ENCODE measurements at places on chromosomes 7 and 10.
A peak's percentile ranks its signal among the peaks of the same experiment; 100 is the strongest.

- DNase-seq, result peak; percentile 80
Measured at GRCh38 chr10:71964098-71964742, at the start of gene CHST3. TSS of gene CHST3 (plus strand) at chr10:71964395. CDS start at chr10:72005843, 41,448 bp downstream.

GRCh38 chr7:105589356-105590077 lies 8.2 kb upstream of the EFCAB10 start:
- DNase-seq, result peak; percentile 64

- DNase-seq, result no peak
Measured at GRCh38 chr7:136555933-136556332, 312.5 kb upstream of the CHRM2 start.

DNA sequence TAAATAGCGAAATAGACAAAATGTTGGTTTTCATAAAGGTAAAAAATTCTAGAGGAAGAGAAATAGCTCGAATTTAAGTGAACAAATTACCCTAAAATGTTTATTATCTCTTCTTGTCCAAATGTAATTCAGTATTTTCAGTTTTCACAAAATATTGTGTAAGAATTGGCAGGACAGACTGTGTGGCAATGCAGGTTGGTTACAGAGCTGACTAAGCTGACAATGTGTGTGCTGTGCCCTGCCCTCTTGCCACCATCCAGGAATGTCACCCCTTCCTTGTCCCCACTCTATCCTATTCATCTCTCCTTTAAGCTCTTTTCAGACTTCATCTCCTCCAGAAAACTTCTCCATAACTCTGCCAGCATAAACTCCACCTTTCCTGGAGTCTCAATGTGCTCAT lies 46.1 kb downstream of the COL28A1 start:
- DNase-seq, result no peak

GRCh38 chr10:78819361-78820006 lies 249.3 kb upstream of the ZMIZ1 start:
- DNase-seq, result no peak

DNA sequence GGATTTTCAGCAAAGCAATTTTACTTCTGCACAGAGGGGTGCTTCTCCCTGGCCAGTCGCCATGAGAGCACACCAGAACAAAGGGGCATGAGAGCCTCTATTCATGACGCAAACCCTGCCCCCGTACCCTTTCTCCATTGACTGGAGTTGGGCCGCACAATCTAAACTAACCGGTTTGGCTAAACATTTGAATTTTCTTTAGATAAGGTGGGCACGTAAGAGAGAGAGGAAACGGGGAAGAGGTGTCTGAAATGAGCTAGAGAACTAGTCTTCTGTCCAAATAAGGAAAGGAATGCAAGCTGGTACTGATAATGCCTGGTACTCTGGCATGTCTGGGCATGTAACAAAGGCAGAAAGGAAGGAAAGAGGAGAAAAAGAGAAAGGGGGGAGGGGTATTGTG lies 13.2 kb upstream of the SCIN start:
- DNase-seq, result no peak

- peak; percentile 28 for DNase-seq
Measured at GRCh38 chr10:106571192-106571946, 593.1 kb downstream of the SORCS1 start.

GRCh38 chr7:37410305-37411229 lies 38.1 kb downstream of the ELMO1 start:
- no peak for DNase-seq

DNA sequence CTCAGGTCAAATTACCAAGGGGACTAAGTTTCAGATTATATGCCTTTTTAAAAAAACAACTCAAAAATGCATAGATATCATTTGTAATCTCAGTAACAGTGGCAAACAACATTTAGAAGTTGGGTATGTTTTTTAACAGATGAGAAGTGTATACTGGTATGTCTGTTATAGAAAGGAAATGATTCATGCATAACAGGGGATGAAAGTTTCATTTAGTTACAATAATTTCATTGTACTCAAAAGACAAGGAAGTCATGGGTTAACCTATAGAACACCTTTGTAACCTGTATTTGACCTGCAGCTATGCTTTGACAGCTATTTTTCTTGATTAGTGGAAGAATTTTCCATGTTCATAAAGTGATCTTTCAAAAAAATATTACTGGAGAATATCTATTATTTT lies 35.4 kb upstream of the FAM133B start:
- DNase-seq, result no peak

DNA sequence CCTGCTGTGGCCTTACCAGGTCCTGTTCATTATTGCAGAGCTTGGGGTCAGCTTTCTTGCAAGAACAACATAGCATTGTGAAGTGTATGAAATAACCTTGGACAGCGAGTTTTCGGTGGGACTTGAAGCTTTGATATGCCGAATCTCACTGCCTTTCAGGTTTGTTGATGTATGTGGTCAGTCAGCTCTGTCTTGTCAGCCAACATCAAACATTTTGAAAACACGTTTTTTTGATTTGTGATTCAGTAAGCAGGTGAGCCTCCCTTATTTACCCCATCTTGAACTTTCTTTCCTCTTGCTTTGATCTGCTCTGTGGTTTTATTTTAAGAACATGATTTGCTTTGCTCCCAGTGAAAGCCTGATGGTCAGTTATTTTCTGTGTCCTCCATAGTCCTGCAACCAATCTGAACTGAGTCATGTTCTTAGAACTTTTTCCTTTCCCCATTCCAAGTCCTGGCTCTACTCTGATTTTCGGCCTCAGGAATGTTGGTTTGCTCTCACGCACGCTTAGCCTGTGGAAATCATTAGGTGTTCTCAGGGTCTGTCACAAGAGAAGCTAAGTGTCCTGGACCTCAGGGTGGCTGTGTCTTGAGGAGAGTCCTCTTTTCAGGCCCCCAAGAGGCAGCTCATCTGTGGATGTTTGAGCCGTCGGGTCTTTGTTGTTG lies 8.7 kb downstream of the WBP1L start:
- peak; percentile 68 for DNase-seq

- no peak for DNase-seq
Measured at GRCh38 chr7:114472896-114473512, 58.4 kb downstream of the FOXP2 start.

GRCh38 chr10:99548041-99548530 lies 15.3 kb downstream of the NKX2-3 start:
- DNase-seq, result no peak

DNA sequence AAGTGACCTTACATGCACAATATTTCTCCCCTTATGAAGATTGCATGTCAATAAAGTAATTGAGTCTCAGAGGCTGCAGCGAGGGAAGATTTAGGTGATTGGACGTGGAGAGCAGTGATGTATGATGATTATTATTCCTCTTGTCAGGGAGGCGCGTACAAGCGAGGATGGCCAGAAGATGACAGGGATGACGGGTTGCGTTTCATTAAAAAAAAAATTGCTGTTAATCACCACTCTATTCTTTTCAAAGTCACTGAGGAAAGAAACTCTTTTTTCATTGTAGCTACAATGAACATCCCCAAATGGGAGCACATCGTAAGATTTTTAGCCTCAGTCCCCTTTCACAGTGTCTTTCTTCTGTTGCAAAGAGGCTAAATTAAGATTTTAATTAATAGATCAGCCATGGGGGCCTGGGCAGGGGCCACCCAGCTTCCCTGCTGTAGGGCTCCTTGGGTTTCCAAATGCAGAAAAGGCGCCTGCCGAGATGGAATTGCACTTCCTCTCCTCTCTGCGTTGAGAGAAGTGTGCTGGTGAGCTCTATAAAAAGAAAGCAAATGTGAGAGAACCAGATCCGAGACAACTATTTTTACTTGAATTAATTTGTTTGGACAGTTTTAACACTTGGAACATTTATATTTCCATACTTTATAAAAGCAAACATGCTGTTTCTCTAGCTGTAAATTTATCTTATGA lies 998.1 kb downstream of the LRMDA start:
- DNase-seq, result no peak

- peak; percentile 12 for DNase-seq
Measured at GRCh38 chr10:132499367-132499685, 38.3 kb upstream of the INPP5A start.

DNA sequence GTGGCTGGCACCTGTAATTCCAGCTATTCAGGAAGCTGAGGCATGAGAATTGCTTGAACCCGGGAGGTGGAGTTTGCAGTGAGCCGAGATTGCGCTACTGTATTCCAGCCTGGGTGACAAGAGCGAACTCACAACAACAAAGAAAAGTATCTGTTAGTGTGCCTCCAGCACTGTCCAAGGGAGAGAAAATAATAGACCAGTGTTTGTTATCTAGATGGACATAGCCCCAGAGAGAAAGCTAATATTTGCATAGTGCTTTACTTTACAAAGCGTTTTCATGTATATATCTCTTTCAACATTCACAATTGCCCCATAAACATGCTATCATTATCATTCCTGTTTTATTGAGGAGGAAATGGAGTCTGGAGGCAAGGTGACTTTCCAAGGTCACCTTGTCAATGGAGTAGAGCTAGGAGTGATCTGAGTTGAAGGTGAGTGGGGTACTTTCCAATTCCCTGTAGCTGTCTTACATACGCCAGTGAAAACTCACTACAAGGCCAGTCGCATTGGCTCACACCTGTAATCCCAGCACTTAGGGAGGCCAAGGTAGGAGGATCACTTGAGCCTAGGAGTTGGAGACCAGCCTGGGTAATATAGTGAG lies 49.7 kb upstream of the KIF5B start:
- DNase-seq, result no peak

DNA sequence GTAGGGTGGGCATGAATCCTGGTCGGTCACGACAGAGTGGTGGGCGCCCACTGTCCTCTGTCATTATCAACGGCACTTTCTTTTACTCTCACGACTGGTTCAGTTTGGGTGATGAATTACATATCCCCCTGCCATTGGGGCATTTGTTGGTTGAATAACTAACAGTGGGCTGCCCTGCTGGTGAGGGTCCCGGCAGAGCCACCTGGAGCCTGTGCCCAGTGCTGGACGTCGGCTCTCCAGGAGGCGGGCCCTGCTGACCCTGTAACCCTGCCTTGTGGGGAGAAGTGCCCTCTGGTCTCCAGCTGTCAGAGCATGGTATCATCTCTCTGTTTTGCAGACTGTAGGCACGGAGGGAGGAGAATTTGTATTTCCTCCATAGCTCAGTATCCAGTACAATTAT lies 199.1 kb downstream of the GLRX3 start:
- no peak for DNase-seq

DNA sequence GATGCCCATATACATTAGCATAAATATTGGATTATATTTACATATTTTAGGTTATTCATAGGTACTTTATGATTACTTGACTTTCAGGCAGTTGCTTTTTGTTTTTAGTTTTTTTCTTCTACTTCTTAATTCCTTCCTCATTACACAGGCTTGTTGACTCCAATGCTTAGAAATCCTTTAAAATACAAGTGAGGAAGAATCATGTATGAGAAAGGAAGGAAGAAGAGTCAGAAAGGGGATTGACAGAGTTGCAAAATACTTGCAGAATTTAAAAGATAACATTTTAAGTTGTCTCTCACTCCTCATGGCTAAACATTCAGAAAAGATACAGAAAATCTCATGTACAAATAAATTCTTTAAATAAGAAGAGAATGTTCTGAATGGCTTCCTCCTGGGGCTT lies 61.9 kb downstream of the ATXN7L1 start:
- no peak for DNase-seq

DNA sequence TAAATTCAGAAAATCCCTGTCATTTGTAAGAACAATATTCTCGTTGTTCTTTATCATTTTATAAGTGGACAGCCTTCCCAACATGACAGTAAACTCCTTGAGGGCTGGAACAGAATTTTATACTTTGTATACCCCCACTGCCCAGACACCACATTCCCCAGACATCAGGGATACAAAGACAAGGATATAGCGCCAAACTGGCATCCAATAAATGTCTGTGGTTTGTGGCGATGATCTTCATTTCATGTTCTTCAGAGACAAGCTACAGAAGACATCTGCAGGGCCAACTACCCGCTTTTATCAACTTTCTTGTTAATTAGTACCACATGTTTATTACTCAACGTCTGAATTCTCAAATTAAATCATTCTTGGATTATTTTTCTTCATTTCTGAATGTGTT lies 155.9 kb downstream of the ATE1 start:
- no peak for DNase-seq

DNA sequence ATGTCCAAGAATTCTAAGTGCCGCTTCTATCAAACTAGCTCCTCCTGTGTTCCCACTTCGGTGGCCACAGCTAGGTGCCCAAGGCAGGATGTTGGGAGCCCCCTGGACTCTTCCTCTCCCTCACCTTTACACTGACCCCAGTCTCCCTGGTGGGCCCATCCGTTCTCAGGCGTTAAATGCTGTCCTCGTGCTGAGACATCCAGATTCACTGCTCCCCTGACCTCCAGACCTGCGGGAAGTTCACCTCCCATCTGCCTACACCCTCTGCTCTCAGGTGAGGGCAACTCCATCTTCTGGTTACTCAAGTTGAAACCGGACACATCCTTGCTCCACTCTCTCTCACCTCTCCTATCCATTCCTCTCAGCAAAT lies 114.3 kb downstream of the ARHGAP22 start:
- no peak for DNase-seq

DNA sequence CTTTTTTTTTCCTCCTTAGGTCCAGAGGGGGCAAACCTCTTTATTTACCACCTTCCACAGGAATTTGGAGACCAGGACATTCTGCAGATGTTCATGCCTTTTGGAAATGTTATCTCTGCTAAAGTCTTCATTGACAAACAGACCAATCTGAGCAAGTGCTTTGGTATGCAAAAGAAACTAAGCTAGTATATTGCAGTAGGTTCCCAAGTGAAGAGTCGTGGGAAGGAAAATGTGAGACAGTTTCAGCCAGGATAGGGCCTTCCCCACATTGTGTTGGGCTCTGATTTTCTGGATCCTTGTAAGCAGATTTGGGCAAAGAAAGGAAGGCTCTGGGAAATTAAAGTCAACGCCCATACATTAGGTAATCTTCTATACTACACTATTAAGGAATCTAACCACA lies 285.6 kb downstream of the USP6NL start:
- DNase-seq, result no peak

DNA sequence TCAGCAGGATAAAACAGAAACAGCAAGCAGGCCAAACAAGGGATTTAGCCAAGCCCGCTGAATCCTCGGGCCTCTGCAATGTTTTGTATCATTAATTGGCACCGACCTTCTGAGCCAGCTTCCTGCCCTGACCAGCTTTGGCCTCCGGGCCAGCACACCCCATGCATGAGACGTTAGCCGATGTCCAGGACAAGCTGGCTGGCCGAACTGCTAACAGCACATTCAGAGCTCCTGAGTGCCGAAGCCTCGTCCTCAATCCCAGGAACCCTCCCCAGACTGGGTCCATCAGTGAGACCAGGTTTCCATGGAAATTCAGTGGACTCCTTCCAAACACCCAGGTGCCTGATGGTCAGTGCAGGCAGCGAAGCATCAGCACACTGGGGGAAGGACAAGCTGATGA lies 134.3 kb upstream of the PFKP start:
- no peak for DNase-seq

- peak; percentile 23 for DNase-seq
Measured at GRCh38 chr10:19347621-19348020, 299.0 kb downstream of the MALRD1 start.

GRCh38 chr7:105940109-105940508 lies 23.0 kb upstream of the CDHR3 start:
- no peak for DNase-seq

DNA sequence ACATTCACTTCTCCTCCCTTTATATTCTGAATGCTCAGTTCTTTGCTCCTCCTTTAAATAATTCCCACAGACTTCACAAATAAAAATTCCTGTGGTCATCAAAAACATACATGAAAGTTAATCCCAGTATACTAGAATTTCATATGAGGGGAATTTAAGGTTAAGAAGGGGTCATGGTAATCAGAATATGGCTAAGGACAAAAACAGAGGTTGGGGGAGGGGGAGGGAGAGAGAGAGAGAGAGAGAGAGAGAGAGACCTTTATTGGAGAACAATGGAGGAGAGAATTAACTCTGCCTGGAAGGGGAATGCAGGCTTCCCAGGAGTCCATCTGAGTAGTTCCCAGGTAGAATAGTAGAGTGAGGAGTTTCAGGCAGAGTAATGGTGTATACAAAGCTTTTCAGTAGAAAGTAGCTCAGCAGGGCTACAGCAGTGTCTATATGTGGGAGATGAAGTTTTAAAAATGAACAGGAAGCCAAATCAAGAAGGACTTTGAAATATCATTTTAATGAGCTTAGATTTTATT lies 5.2 kb upstream of the CUBN start:
- no peak for DNase-seq

All from femur (tissue), 1 donor.